Stimulated activated CD8-positive, alpha-beta memory T cell treated with anti-CD3 and anti-CD28 coated beads, Interleukin-4, amount 100 ng/mL, for 4 hours (primary cell): ENCODE measurements at places on chromosomes 12 and 14.

DNA sequence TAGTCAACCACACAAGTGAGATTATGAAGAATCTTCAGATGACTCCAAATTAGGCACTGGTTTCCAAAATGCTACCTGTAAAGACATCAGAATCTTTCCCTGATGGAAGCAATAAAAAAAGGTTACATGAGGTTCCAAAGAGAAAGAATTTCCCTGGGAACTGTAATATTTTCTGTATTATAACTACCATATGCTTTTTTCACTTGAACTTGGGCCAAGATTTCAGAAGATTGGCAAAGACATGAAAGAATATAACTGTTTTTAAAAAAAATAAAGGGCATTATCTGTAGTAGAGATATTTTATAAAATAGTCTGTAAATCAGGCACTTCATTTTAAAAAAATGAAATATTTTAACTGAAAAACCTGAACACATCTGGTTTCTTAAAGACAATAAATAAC lies 12.9 kb downstream of the HECTD1 start:
- DNase-seq: no peak

GRCh38 chr12:129234209-129234608 lies 380.9 kb downstream of the GLT1D1 start:
- no peak for DNase-seq

- no peak for DNase-seq
Observed at GRCh38 chr14:62185078-62185477, 422.9 kb downstream of the SNAPC1 start.

DNA sequence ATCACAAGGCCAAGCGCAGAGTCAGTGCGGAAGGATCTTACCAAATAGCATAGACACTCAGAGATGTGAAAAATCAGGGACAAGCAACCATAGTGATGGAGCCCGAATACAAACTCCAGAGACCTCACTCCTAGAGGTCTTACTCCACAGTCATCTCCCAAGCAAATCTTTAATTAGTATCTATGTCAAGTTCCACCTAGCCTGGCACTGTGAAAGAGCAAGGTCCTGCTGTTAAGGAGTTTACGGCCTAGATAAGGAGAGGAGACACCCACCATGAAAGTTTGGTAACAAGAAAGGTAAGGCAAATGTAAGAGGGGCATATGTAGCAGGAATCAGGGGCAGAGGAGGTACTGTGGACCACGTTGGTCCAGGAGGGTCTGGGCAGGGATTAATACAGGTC lies 7.4 kb upstream of the PLEKHG6 start:
- no peak for DNase-seq

DNA sequence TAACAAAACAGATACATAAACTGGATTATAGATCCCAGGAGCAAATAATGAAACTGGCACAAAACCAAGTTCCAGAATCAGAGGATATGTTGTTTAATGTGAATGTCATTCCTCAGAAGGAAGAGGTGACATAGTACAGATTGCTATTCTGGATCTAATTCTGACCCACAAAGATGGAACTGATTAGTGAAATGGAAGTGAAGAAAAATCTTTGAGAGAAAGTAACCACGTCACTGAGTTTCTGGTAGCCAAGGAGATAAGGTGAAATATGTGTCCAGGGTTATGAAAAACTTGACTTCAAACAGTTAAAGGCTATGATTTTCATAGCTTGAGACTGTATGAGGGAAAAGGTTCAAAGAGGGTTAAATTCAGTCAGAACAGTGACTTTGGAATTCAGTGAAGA lies 8.3 kb downstream of the OR10AD1 start:
- no peak for DNase-seq

DNA sequence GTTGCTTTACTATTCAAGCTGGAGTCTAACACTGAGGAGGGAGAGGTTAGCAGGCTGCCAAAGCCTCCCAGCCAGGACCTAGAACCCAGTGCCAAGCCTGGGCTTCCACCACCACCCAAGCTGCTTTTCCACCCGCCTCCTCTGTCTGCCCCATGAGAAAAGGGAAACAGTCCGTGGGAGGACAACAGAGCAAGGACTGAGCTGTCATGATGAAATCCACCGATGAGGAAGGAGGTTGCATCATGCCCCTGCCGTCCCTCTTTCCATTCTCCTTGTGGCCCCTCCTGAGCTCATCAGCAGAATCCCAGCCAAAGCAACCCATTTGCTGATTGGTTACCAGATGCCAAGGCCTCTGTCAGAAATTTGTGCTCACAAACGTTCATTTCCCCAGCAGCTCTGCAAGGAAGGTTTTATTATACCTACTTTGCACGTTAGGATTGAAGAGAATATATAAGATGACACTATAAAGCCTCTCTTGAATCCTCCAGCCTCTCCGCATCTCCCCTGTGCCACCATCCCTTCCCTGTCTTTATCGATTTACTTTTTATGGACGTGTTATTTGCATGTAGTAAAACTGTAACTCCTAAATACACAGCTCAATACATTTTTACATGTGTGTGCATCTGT lies 6.3 kb upstream of the SERPINA1 start:
- DNase-seq: no peak

- DNase-seq: no peak
Observed at GRCh38 chr12:120110550-120111501, 5.7 kb downstream of the RAB35 start.

DNA sequence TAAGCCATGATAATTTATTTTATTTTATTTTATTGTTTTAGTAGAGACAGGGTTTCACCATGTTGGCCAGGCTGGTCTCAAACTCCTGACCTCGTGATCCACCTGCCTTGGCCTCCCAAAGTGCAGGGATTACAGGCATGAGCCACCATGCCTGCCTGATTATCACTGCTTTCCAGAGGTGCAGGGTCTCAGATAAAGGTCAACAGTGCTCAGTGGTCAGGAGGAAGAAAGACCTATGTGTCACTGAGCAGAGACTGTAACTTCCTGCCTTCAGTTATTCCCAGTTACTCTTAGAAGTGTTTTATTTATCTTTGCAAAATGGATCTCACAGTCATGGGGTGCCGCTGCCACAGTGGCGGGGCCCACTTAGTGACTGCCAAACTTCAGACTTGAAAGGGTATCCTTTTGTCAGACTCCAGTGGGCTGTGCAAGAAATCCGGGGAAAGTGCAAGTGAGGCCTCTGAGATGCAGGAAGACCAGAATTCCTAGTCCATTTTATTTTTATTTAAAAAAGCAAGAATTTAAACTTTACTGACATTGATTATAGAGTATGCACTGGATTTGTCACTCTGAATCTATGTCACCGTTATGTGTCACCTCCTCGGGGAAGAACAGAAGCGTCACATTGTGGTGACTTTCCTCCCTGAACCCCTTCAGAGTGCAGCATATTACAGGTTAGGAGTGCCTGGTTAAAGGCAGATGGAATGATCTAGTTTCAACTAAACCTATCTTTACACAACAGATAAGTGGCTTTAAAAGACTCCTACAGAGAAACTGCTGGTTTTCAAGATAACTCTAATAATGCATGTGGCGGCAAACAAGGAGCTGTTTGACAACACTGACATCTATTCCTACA lies 59.1 kb upstream of the BICD1 start:
- DNase-seq: no peak

GRCh38 chr14:58755031-58755925 lies 117.5 kb downstream of the DACT1 start:
- DNase-seq: no peak

GRCh38 chr14:106268013-106268727 lies 741.8 kb downstream of the TMEM121 start:
- peak; percentile 65 for DNase-seq

GRCh38 chr14:86091811-86092210 lies 561.9 kb downstream of the FLRT2 start:
- DNase-seq: no peak

DNA sequence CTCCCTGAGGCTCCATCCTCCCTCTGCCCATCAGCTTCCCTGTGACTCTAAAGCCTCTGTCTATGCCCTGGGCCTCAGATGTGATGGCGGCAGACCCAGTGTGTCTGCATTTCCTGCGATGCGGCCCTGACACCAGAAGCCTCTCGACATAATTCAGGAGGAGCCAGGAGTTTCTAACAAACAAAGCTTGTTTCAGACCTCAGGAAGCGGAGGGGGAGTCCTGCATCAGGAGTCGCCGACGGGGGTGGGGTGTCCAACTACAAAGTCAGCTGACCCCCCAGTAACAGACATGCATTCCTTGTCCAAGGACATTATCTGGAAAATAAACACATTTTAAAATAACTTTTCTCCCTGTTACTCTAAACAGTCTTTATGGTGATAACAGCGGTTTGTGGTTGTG lies 167.5 kb downstream of the DPF3 start:
- no peak for DNase-seq

GRCh38 chr12:88889326-88890110 lies 309.2 kb upstream of the KITLG start:
- no peak for DNase-seq

DNA sequence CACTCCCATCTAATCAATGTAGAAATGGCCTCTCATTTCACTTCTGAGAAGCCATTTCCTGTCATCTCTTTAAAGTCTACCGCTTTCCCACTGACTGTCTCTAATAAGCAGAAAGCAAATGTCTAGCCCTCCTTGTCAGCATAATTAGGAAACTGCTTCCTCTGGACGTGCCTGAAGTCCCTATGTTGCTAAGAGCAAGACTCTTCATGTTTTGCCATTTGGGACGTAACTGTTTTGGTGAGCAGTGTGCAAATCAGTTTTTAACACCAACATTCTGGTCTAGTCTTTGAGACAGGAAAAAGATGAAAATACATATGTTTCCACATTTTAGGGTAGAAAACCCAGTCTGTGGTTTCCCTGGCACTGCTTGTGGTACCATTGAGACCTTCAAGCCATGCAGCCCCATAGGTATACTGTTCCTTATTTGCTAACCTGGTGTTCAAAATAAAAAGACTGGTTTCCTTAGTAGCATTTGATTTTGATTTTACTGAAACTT lies 22.2 kb downstream of the IFNG start:
- DNase-seq: no peak

- DNase-seq: no peak
Observed at GRCh38 chr14:57960946-57961785, 95.3 kb upstream of the SLC35F4 start.

- no peak for DNase-seq
Observed at GRCh38 chr14:68191567-68192321, 372.2 kb downstream of the RAD51B start.

GRCh38 chr14:94122438-94122837 lies 7.0 kb downstream of the IFI27L2 start:
- DNase-seq: no peak

DNA sequence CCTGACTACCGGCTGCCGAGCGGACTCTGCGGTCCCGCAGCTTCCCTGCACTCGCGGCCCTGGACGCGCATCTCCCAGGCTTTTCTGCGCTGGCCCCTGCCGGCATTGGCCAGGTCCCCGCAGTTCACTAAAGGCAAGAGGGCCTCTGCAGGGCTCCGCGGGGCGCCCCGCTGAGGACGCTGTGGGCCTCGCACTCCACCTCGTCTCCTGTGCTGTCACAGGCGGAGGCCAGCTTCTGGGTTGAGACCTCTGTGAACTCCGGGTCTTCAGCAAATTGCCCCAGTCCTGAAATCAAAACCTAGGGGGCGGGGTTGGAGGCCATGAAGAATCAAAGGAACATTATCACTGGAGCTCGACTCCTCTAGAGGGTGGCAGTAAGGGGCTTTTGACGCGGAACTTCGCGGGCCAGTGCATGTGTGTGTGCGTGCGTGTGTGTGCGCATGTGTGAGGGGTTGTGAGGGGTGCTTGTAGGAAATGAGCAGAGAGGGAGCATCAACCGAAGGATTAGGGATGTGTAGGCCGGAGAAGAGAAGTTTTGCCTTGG lies 68.5 kb upstream of the CAPRIN2 start:
- DNase-seq: no peak

DNA sequence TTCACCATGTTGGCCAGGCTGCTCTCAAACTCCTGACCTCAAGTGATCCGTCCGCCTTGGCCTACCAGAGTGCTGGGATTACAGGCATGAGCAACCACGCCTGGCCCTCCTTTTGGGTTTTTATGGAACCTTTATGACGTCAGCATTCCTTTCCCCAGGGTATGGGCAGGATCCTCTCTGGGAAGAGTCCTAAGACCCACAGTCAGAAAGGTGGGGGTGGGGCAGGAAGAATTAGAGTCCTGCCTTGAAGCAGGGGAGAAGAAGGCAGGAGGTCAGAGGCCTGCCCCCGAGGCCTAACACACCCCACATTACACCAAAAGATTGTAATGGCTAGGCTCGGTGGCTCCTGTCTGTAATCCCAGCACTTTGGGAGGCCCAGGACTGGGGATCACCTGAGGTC lies 30.8 kb upstream of the CDK17 start:
- DNase-seq: no peak

GRCh38 chr14:84064316-84065125 lies 1465.4 kb upstream of the FLRT2 start:
- DNase-seq: no peak
